Stimulated activated CD4-positive, alpha-beta T cell treated with anti-CD3 and anti-CD28 coated beads, Interleukin-1b, Interleukin-23, amount 100 ng/mL, for 1 hour (primary cell): ENCODE measurements at places on chromosomes 12 and 14.

DNA sequence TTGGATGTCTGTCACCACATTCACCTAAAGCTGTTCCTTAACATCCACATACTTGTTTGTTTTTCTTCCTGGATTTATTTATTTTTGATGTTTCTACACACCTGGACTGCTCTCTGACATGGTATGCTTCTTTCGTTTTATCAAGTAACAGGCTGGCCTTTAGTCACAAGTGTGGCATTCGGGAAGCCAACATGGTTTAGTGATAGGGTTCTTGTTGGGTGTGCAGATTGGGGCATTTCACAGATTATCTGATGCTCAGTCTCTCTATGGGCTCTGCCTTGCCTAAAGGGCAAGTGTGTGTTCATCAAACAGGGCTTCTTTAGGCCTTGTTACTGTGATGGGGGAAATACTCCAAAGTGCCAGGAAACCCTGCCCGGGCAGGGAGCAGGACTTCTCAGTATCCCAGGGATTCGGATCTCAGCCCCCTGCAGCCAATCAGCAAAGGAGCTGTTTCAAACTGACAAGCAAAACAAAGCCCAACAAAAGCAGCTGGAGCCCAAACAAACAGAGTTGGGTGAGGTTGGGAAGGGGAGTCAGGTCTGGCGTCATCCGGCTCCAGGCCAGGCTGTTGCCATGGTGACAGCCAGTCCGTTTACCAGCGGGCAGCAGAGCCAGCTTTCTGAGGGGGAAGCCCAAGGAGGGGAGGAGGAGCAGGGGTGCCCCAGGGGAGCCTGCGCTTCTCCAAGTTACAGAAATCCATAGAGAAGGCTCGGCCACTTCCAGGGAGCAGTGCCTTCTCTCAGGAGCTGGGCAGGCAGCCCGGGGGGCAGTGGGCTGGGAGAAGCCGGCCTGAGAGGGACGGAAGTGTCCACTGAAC, 31.9 kb downstream of the FOS start:
- DNase-seq: no peak

- no peak for DNase-seq
Observed at GRCh38 chr14:90452366-90452765, 55.5 kb downstream of the CALM1 start.

- no peak for DNase-seq
Observed at GRCh38 chr14:38212111-38212510, 4.4 kb downstream of the SSTR1 start.

- no peak for DNase-seq
Observed at GRCh38 chr12:49730568-49731101, 10.7 kb upstream of the TMBIM6 start.

DNA sequence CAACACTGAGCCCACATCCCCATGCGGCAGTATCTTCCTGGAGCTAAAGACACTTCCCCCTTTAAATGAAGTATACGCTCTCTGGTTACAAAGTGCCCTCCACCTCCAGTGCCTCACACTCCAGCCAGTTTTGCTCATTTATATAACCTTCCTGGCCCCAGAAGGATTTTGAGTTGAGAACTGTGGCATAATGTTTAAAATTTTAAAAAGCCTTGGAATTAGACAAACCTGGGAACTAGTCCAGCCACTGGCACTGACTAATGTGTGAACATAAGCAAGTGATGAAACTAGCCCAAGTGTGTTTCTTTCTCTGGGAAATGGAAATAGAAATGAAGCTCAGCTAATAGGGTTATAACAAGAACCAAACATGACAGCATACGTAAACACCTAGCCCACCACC, 723.7 kb upstream of the USP15 start:
- DNase-seq: no peak

DNA sequence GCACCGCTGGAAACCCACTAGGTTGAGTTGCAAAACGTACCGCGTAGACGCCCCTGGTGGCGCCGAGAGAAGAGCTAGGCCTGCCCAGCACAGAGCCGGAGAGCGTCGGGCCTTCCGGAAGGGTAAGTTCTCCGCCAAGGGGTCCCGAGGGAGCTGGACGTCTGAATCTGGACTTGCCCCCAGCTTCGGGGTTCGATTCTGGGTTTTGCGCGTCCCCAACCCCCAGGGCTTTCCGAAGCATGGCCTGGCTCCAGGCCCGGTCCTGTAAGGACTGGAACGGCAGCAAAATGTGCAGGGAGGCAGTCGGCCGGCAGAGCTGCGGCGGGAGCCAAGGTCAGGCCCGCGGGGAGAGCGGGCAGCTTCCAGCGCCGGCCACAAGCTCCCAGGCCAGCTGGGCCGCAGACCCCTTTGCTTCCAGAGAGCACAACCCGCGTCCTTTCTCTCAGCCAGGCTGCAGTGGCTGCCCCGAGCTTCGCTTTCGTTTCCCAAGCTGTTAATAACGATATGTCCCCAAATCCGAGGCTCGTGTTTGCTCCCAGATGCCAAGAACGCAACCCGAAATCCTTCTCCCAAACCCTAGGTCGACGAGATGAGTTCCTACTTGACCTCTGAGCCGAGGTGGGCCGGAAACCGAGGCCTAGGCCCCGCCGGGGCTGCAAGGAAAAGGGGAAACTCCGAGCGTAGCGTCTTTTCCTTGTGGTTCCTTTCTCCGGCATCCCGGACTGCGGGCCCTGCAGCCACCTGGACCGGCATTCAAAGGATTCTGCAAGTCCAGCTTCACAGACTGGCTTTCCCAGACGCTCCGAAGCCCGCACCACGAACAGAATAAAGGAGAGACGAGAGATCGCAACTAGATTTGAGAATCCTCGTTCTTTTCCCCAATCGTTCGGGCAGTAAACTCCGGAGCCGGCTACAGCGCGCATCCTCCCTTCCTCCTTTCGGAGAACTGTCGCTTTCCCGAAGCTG, 3.2 kb upstream of the TBX5 start:
- no peak for DNase-seq

- no peak for DNase-seq
Observed at GRCh38 chr14:90287791-90288190, 31.4 kb downstream of the PSMC1 start.

DNA sequence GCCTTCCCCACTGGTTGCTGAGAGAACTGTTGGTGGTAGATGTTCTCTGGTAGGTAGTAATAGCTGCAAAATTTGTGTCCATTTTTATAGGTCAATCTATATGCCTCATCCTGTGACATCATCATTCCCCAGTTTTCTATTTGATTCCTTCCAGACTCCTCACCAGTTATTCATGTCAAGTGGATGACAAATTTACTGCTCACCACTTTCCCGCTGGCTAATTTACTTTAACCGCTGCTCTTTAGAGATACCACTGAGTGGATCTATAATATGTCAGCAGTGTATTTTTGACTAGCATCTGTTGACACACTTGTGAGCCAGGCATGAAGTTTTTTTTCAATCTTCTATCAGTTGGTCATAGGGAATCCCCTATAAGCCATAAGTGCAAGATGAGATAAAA, 24.6 kb downstream of the GPR65 start:
- DNase-seq: no peak

GRCh38 chr12:20931894-20932293, 121.4 kb downstream of the SLCO1B3 start:
- no peak for DNase-seq

- no peak for DNase-seq
Observed at GRCh38 chr12:2039034-2039433, 13.8 kb upstream of the CACNA1C start.

DNA sequence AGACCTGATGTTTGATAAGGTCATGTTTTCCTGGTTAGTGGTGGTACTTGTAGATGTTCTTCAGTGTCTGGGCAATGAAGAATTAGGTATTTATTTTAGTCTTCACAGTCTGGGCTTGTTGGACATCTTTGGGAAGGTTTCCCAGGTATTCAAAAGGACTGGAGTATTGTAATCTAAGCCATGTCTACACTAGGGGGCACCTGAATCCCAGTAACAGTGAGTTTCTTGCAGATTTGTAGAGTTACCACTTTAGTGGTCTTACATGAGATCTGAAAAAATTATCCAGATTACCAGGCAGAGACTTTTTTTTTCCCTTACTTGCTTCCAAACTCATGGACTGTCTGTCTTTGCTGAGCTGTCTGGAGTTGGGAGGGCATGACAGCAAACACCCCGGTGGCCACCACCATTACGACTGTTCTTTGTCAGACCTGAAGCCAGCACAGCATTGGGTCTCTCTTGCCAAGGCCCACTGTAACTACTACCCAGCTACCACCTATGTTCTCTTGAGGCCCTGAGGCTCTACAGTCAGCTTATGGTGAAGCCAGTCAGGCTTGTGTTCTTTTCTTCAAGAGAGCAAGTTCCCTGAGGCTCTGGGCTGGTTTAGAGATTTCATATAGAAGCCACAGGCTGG, 820.7 kb upstream of the FBXO33 start:
- no peak for DNase-seq

GRCh38 chr12:82326905-82327503, 31.2 kb downstream of the CCDC59 start:
- no peak for DNase-seq

GRCh38 chr14:51328064-51328771, 88.2 kb downstream of the TMX1 start:
- no peak for DNase-seq

DNA sequence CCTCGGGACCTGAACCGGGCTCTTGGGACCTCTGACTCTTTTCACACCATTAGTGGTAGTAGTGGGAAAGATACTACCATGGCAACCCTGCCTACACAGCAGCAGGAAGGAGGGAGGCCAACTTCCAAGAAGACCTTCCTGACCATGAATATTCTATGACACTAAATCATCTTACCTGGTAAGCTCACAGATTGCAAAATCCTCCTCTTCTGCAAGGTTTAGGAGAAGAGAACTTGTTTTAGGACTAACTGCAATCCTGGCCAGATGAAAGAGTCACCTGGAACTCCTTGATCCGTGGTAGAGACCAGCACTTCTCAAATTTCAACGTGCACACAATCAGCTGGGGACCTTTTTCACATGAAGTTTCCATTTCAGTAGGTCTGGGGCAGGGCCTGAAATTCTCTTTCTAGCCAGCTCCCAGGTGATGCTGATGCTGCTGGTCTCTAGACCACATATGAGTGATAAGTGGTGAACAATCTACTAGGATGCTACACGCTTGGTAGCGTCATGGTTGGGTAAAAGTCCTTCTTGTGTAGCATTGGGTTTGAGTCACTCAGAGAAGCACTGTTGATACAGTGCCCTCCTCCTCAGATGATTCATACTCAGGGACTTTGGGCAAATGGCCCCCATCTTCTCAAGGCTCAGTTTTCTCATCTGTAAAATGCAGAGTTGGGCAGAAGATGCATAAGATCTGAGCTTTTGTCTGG, 35.6 kb upstream of the FICD start:
- DNase-seq: no peak

DNA sequence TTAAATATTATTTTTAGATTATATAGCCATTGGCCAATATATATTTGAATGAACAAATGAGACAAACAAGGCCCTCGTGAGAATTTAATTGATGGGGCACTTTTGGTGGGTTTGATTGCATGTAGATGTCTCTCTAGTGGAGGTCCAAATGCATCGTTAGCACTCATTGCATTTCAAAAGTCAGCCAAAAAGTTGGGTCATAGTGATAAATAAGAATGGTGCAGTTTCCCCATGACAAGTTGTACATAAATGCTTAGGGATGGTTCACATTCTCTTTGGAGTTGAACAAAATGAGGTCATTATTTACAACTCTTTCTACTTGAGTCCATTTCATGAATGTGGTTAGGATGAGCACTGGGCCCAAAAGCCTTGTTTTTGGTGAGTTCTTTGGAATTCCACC, 1.0 kb downstream of the BEST3 start:
- DNase-seq: no peak

- no peak for DNase-seq
Observed at GRCh38 chr12:12562016-12562483, 613 bp downstream of the DUSP16 start.

GRCh38 chr14:21317398-21317797, 37.5 kb downstream of the RPGRIP1 start:
- no peak for DNase-seq

GRCh38 chr14:102610968-102611811, 18.7 kb downstream of the RCOR1 start:
- DNase-seq: no peak

GRCh38 chr14:60327447-60328331, 78.7 kb downstream of the PPM1A start:
- DNase-seq: peak; percentile 0

GRCh38 chr12:45503899-45504298, 225.6 kb upstream of the ARID2 start:
- no peak for DNase-seq

DNA sequence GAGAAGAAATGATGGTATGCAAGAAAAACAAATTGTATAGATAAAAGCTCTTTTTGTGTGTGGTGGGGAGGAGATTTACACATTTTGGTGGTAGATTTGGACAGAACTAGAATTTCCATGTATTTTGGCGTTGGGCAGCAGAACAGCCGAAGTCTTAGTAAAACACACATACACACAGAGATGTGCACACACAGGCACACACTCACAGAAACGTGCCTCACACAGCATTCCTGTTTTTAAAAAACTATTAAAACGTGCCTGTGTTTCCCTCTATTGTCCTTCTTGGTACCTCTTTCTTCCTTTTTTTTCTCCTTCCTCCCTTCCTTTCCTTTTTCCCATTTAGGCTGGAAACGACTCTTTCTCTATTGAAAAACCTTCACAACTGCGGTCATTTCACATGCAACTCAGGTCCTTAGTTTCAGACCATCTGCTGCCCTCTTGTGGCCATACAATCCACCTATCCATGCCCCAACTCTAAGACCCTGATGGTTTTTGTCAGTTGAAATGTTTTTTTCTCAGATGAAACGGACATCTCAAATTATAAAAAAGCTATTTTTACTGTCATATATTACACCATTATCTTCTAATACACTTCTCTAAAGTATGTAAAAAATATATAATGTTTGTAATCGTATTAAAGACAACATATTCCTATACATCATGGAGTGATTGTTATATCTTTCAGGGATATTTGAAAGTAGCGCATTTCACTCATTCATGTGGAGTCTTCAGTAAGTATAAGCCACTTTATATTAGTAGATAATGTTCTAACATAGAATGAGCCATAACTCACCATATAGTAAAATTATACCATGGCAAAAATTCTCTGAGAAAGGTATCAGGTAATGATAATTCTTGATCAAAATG, 386.7 kb upstream of the NOVA1 start:
- DNase-seq: no peak

DNA sequence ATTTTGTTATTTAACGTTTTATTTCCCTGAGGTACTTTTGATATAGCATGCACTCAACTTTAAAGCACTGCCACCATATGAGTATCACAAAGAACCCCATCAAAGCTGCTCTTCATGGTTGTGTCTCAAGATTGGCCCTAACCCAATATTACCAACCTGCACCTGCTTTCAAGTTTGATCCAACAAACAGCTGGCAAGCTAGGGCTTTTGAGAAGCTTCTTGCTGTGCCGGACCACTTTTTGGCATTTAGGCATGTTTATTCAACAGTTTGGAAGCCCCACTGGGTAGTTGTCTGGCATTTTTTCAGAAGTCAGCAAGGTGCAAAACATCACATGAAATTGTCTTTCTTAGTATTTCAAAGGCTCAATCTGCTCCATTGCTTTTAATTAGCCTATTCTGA, 137.2 kb upstream of the PLEKHA5 start:
- no peak for DNase-seq
